NCI-H1092 treated with DMSO at 0.1 percent for 48 hours (cell line): ENCODE measurements at places on chromosomes 13 and 19.

- no peak for DNase-seq
Measured at GRCh38 chr13:25112695-25113255, 16.8 kb downstream of the PABPC3 start.

- DNase-seq, result no peak
Measured at GRCh38 chr13:39378306-39378705, 224.7 kb downstream of the LHFPL6 start.

GRCh38 chr19:51520728-51521127, 10.7 kb downstream of the SIGLEC6 start:
- DNase-seq, result no peak

DNA sequence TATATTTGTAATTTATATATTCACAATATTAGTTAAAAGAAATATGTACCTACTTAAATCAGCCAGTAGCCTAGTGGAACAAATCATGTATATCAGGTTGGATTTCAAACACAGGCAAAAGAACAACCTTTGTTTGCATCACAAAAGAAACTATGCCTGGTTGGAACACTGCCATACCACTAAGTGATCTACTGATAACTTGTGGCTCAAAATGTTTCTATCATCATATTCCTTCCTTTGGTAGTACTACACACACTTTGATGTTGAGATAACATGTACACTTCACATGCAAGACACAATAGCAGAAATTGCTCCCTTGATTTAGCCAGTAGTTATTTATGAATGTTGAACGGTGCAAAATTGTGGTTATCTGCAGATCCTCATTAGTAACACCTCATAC, 146.0 kb upstream of the GPC6 start:
- peak; percentile 9 for DNase-seq

DNA sequence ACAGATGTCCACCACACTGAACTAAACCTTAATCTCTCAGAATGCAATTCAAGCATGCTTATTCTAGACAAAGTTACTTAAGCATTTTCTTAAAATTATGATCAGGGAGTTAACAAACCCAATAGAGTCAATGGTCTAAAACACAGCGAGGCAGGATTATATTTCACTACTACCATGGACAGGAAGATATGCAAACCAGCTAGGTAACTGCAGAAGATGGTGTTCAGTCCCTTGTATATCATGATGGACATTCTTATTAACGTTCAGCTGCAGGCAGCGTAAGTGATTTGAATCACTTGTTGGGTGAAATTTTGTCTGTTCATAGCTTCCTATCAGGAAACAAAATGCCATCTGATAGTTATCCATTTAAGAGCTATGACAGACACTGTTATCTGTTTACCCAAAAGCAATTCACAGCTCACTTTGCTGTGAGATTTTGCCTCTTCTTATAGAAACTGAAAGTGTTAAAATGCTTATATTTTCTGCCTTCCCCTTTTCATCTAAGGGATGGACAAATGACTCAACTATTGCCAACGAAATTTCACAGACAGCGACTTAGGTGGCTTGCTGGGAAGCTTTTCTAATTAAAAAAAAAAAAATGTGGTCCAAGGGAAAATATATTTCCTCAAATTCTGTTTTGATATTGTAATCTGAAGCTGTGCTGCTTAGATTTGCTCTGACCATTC, 591.9 kb downstream of the DACH1 start:
- no peak for DNase-seq

- DNase-seq, result peak; percentile 66
Measured at GRCh38 chr13:101751488-101751887, 299.0 kb downstream of the ITGBL1 start.

DNA sequence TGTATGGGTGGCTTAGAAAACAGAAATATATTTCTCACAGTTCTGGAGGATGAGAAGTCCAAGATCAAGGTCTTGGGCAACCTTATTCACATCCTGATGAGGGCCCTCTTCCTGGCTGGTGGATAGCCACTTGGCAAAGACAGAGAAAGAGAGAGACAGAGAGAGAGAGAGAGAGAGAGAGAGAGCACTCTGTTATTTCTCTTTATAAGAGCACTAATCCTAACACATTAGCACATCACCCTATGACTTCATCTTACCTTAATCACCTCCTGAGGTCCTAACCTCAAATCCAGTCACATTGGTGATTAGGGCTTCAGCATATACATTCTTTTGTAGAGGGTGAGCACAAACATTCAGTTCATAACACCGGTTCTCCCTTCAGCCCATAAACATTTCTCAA, 430.3 kb downstream of the EFNB2 start:
- DNase-seq, result no peak
